NCI-H82 (cell line): ENCODE measurements at places on chromosomes 5 and 9.
A peak's percentile ranks its signal among the peaks of the same experiment; 100 is the strongest.

- no peak for DNase-seq
These were observed 3.0 kb upstream of the TUSC1 start for GRCh38 chr9:25681266-25681665.

GRCh38 chr9:25537808-25538207 lies 140.4 kb downstream of the TUSC1 start:
- DNase-seq = no peak

- no peak for DNase-seq
These were observed 337.4 kb downstream of the GLIS3 start for GRCh38 chr9:3962496-3962895.

GRCh38 chr5:125440905-125441304 lies 694.5 kb upstream of the ZNF608 start:
- no peak for DNase-seq

DNA sequence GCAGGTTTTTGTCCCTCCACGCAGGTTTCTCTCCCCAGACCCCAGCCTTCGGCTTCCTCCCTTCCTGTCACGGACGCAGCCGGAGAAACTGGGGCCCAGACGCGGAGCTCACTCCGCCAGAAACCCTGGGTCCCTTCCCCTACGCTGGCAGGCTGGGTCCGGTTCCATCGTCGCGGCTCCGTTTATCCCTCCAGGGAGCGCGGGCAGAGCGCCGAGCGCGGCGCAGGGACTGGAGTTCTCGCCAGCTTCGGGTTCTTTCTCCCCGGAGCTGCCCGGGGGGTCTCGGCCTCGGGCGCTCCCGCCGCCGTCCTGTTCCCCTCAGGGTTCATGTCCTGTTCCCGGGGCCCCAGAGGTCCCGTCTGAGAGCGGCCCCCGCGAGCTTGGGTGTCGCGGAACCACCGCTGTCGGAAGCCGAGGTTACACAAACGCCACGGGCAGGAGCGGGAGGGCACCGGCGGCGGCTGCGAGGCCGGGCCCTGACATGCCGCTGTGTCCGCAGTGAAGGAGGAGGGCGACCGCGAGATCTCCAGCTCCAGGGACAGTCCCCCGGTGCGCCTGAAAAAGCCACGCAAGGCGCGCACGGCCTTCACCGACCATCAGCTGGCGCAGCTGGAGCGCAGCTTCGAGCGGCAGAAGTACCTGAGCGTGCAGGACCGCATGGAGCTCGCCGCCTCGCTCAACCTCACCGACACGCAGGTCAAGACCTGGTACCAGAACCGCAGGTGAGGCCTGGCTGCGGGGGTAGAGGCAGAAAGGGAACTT lies 4.6 kb downstream of the BARHL1 start:
- DNase-seq = no peak

DNA sequence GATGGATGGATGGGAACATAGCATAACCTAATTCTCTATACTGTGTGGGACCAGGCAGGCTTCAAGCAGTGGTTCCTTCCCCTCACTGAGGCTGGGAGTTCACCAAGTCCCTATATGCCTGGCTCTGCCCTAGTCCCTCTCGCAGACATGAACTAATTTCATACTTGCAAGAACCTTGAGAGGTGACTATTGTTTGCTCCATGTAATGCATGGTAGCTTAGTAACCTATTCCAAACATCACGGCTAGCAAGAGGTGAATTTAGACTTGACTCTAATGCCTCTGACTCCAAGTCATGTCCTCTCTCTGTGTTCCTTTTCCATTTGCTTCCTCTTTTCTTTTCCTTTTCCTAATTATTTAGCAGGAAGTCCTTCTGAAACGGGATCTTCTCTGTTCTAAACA lies 25.9 kb upstream of the ERMP1 start:
- no peak for DNase-seq

DNA sequence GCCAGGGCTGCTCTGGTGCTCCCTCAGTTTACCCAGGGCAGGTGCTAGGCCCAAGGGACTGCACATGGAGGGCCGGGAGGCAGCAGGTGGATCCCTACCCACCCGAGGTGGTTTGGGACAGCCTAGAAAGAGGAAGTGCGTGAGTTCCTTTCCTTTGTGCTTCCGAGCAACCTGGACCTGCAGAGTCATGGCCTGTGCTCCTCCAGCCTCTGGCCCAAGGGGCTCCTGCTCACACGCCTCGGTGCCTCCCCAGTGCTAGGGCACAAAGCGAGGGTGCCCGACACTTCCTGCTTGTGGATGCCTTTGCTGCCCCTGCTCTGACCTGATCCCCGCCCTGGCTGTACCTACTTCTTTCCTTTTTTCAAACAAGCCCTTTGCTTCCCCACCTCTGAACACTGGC lies 79.3 kb downstream of the RXRA start:
- no peak for DNase-seq

- DNase-seq = no peak
These were observed 129.0 kb downstream of the MUSK start for GRCh38 chr9:110797611-110798010.

DNA sequence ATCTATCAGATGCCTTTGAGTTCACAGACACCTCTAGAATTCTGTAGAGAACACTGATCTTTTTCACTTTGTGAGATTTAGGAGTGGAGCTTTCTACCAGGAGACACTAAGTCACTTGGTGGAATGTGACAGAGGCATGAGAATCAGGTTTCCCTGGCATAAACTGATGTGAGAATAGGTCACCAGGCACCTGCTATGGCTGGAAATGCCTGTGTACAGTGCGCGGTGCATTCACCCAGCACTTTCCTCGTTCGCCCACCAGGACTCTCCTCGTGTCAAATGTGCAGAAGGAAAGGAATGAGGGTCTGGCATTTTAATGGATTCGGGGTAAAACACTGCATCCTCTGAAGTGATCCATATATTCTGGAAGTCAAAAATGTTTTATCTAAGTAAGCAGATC lies 281.8 kb upstream of the TUT7 start:
- no peak for DNase-seq

DNA sequence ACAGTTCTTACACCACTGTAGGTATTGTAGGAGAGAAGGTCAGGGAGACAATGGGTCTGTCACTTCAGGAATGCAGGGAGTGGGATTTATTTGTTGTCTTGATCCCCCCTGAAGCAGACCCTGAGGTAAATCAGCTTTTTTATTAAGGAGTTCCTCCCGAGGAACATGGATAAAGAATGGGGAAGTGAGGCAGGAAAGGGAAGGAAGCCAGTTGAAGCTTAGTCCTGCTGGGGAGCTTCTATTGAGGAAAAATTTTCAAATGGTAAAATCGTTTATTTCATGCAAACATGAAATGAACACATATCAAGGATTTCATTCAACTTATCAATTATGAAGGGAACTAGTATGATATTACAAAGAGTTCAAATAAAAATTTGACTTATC lies 318.6 kb upstream of the PIK3R1 start:
- no peak for DNase-seq

- DNase-seq = no peak
These were observed 51.3 kb upstream of the SLC30A5 start for GRCh38 chr5:69042500-69042899.

- DNase-seq = no peak
These were observed 13.4 kb upstream of the VPS13A start for GRCh38 chr9:77163884-77164283.

GRCh38 chr5:127810017-127810416 lies 106.8 kb downstream of the CCDC192 start:
- no peak for DNase-seq

DNA sequence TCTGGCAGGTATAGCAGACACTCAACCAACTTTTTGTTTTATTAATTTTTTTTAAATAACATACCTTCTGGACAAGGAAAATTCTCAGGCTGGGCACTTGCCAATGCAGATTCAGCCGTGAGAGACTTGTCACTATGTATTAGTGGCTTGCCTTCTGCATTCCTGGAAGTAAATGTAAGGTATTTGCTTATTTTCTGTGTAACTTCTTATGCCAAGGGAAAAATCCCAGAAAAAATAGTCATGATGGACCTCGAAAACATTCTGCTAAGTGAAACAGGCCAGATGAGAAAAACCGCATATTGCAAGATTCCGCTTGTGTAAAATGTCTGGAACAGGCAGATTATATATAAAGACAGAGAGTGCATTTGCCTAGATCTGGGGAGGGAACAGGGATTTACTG lies 260.3 kb upstream of the DAPK1 start:
- no peak for DNase-seq

DNA sequence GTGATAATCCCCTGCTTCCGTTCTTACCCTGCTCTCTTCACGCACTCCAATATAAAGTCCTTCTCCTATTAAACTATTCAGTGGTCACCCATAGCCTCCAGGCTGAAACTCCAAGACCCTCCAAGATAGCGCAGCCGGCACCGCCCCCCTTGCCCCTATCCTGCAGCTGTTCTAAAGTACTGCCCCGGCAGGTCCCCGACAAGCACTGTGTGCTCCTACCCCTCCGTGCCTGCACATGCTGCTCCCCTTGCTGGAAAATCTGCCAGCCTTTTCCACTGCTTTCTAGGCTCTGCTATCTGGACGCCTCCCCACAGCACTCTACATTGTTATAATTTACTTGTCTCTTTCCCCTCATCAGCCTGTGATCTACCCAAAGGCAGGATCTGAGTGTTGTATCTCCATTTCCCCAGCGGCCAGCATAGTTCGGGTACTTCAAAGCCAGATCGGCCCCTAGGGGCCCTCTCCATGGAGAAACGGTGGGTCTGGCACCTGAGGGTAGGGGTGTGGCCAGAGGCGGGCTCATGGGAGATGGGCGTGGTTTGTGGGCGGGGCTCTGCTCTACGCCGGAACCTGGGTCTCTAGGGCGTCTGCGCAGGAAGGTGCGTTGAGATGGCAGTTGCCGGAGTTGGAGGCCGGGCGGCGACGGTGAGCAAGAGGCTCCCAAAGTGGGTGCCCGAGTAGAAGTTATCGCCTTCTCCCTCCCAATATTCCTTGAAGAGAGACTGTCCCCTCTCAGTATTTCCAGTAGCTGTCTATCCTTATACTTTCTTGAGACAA lies 83.5 kb upstream of the RUSC2 start:
- DNase-seq = no peak

DNA sequence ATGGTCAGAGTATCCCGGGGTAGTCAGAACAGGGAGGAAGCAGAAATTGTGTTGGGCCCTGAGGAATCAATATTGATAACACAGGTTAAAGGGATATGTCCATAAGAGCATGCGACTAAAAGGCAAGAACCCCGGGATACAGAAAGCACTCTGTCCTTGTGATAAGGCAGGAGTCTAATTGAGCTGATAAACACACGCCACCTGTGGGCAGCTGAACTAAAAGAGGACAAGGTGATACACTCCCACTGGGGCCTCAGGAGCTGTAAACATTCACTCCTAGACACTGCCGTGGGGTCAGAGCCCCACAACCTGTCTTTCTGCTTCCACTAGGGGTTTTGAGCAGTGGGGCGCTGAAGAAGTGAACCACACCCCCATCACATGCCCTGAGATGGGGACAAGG lies 144.7 kb upstream of the MPDZ start:
- peak; percentile 7 for DNase-seq
